ENCODE measurements at places on chromosomes 4 and X.

DNA sequence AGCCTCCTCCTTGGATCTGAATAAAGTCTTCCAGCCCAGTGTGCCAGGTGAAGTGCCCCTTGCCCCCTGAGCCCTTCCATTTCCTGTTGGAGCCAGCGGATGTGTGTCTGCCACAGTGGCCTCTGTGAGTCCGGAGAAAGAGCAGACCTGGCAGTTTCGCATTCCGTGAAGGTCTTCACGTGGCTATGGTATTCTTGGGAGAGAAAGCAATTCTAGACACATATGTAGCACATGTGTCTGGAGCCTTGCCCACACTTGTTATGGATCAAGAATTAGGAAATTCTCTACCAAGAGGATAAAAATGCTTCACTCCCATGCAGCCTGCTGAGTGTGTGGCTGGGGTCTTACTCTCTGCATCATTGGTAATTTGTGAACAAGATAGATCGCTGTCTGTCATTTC is 130.9 kb downstream of the REPS2 start:
- peak; percentile 48 for DNase-seq

DNA sequence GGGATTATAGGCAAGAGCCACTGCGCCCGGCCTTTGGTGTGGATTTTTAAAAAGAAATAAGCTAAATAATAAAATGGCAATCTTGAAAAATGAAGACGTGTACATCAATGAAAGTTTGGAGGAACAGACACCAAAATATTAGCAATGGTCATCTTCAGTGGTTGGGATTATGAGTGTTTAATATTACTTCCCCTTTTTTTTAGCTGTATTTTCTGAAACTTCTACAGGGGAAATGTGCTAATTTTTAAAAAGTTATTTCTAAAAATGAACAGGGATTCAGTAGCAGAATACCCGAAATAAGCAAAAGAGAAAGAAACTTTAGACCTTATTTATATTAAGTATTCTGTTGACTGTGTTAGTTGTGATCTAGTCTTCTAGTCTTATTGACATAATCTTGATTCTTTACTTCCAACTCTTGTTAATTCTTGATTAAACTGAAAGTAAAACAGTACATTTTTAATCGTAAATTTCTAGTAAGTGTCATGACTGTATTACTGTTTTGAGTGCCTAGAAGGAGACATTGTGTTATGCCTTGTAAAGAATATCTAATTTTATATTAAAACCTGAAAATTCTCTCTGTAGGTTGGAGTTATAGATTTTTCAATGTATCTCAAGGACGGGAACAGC is 51.3 kb downstream of the RUFY3 start:
- no peak for DNase-seq

DNA sequence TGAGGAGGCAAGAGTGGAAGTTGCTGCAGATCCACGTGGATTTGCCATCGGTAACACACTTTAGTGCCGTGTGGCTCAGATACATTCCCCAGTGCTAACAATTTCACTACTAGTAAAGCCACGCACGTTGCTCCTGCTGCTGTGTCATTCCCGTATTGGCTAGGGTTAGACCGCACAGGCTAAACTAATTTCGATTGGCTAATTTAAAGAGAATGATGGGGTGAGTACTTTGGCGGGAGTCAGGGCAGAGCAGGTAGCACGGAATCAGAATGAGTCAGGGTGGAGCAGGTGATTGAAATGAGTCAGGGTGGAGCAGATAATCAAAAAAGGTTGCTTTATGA is 1337.5 kb downstream of the FSTL5 start:
- DNase-seq: no peak

GRCh38 chr4:54226404-54227255 is 2.5 kb upstream of the PDGFRA start:
- DNase-seq: peak; percentile 86

GRCh38 chrX:136185401-136186022 is 38.2 kb downstream of the FHL1 start:
- peak; percentile 56 for DNase-seq

GRCh38 chr4:93649828-93650227 is 178.7 kb upstream of the ATOH1 start:
- DNase-seq: no peak

DNA sequence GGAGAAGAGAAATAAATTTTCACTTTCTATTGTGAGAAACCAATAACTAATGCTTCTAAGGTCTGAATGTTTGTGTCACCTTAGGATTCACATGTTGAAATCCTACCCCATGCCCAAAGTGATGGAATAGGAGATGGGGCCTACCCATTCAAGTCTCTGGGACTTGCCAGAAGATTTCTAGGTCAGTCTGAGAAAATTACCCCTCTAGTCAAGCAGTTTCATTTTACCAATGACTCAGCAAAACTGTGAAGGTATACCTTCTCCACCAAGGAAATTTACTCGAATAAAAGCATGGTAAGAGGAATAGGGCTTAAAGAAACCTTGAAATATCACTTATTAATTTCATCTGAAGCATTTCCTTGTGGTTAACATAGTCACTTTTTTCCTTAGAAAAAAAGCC is 23.5 kb upstream of the PAPSS1 start:
- no peak for DNase-seq

All from fibroblast of skin of right biceps (primary cell).